ENCODE measurements at places on chromosomes 5 and 9.

GRCh38 chr5:15353086-15353645 is 146.8 kb upstream of the FBXL7 start:
- DNase-seq = no peak

DNA sequence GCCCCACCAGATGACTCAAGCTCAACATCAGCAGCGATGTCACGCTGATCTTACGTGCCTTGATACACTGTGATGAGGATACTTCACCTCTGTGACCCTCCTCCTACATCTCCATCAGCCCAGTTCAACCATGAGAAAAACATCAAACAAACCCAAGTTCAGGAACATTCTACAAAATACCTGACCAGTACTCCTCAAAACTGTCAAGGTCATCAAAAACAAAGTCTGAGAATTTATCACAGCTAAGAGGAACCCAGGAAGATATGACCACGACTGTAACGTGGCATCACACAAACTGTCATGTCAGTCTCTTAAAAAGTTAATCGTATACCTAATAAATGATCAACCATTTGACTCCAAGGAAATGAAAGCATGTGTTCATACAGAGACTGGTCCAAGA is 90.8 kb downstream of the COL23A1 start:
- no peak for DNase-seq

DNA sequence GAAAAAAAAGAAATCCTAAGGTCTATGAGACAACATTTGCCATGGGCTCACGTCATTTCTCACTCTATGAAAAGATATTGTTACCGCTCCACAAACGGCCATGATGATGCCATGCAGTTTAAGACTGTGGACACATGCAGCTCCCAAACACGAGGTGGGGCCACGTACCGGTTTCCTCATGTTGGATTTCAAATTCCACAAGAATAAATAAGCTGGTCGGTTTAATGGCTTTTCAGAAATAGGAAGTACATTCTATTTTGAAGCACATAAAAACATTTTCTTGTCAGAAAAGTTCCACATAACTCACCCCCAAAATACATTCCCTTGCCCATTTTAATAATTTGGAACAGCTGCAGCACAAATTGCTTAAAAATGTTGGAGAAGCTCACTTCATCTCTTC is 130.6 kb downstream of the MYO10 start:
- DNase-seq = no peak

DNA sequence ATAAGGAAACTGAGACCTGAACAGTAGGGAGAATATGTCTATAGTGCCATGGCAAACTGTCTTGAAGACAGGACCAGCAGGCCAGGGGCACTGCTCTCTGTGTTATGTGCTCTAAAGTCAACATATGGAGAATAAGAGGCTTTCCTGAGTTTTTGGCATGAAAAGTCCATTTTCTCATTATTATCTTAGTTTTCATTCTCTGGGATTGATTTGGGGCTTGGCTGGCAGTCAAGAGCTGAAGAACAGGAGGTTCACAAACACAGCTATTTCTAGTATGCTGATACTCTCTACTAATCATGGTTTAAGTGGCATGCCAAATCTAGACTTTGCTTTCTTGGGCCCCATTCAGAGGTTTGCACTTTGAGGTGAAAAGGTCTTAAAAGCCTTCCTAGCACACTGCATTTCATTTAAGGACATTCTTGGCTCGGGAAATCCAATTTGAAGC is 404.4 kb downstream of the ZNF608 start:
- no peak for DNase-seq

GRCh38 chr9:130943221-130943620 is 4.2 kb upstream of the FIBCD1 start:
- DNase-seq = no peak

DNA sequence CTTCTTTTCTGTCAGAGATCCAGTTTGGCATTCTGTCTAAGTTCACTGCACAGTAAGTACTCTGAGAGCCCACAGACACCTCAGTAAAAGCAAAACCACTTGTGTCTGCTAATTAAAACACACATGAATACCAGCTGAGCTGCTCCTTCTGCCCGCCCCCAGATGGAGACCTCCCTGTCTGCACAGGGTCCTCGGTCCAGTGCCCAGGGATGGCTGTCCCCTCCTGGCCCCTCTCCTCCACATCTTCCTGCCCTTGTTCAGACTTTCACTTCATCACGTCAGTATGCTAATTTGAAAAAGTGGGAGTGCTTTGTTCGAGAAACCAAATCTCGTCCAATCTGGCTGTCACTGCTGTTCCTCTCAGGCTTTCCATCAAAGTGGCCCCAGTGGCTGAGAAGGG is 43.5 kb downstream of the LIX1 start:
- no peak for DNase-seq

DNA sequence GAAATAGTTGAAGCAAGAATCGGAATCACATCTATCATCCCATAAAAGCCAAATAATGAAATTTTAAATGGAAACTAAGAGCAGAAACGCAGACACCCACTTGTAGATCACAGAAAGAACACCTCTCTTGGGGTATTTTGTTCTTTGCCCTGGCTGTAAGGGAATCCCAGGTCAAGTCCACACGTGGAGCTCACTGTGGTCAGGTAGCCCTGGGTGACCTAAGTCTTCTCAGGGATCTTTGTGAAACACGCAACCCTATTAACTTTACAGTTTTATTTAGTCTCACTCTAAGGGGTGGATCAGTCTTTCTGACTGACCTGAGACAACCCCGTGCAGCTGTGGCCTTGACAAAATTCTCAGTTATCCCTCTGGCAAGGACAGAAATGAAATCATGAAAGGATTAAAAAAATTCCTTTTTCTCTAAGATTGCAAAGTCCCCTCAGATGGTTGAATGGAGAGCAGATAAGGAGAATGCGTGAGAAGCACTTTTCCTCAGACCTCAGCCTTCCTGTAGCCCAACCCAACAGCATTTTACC is 111.6 kb downstream of the NREP start:
- no peak for DNase-seq

- no peak for DNase-seq
Observed at GRCh38 chr5:72308853-72309191, 11.2 kb downstream of the MRPS27 start.

DNA sequence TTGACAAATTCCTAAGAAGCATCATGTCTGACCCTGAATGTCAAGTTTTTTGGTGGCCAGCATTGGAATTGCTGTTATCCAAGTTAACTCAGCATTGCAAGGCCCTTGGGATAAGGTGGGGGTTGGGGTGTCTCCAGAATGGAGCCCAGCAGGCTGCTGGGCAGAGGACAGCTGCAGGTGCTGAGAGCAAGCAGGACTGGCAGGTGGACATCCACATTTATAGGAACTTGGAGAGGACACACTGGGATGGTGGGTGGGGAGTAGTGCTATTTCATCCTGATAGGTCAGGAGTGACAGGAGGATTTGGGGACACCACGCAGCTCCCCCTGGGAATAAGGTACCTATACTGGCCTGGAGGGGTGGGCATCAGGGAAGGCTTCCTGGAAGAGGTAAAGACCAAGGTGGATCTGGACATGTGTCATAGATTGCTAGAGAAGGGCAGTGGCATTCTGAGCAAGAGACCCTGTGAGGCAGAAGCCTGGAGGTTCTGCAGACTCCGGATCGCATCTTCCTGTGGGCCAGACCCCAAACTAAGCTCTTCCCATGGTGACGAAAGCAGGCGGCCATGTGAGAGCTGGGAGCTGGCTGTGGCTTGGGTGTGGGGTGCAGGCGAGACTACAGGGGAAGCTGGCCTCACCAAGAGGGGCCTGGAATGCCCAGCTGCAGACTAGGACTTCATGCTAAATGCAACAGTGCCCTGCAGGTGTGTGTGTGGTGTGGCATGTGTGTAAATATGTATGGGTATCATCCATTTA is 148.1 kb downstream of the RGS3 start:
- no peak for DNase-seq

DNA sequence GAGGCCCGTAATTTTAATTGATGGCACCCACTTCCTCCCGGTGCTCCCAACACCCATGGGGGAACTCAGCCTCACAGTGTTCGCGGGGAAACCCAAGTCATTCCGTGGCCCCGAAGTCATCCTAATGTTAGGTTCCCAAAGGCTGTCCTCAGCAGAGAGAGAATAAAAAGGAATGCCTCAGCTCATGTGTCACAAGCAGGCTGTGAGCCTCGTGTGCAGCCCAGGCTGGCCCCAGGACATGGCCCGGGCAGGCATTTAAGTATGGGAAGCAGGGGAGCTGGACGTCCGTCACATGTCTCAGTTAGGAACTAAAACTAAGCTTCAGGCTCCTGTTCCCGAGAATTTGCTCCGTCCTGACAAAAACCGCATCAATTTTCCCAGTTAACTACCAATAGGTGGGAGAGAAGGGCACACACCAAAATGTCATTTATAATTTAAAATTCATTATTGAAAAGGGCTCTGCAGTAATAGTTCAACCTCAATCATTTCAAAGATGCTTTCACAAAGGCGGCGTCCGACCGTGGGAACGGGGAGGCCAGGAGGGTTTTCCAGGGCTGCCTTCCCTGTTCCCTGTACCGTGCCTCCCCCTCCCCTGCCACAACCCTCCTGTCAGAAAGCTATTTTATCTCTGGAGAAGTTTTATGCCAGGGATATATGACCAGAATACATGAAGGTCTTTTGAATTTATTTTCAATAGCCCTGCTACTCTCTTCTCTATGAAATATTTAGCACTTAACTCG is 137.3 kb downstream of the FSTL4 start:
- no peak for DNase-seq

DNA sequence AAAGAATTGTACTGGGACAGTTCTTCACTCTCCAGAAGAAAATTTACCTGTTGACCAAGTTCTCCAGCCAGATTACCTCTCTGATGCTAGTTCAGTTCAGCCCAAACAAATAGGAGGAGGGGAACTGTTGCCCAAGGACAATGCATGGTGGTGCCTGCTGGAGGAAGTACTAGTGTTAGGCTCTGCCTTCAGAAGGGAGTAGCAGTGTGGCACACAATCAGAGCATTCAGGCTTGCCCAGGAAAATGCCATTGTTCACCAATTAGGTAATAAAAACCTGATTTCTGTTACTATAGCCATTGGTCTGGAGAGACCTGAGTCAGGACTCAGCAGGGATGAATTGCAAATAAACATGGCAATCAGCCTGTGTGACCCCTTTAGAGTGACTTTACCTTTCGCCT is 720.8 kb upstream of the ZNF608 start:
- no peak for DNase-seq

DNA sequence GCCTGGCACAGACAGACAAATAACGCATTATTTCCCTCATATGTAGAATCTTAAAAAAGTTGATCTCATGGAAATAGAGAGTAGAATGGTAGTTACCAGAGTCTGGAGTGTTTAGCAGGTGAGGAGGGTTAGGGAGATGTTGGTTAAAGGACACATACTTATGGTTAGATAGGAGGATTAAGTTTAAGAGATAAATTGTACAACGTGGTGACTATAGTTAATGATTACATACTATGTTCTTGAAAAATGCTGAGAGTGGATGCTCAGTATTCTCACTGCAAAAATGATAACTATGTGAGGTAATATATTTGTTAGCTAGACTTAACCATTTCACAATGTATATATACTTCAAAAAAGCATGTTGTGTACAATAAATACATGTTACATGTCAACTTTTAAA is 38.0 kb downstream of the CERT1 start:
- DNase-seq = no peak

DNA sequence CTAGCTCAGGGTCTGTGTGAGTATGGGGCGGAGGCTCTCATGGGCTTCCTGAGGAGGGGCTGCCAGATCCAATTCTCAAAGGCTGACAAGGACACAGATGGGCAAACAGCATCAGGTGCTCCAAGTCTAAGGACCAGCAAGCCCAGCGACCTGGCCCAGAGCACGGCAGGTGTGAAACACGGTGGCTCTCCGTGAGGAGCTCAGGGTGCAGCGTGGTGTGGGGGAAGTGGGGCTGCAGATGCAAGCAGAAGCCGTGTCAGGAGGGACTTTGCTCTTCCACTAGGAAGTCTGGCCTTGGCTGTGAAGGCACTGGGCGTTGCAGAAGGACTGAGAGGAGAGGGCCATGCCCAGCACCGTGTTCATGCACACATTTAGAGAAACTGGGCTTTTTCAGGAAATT is 420.0 kb downstream of the GADD45G start:
- DNase-seq = no peak

DNA sequence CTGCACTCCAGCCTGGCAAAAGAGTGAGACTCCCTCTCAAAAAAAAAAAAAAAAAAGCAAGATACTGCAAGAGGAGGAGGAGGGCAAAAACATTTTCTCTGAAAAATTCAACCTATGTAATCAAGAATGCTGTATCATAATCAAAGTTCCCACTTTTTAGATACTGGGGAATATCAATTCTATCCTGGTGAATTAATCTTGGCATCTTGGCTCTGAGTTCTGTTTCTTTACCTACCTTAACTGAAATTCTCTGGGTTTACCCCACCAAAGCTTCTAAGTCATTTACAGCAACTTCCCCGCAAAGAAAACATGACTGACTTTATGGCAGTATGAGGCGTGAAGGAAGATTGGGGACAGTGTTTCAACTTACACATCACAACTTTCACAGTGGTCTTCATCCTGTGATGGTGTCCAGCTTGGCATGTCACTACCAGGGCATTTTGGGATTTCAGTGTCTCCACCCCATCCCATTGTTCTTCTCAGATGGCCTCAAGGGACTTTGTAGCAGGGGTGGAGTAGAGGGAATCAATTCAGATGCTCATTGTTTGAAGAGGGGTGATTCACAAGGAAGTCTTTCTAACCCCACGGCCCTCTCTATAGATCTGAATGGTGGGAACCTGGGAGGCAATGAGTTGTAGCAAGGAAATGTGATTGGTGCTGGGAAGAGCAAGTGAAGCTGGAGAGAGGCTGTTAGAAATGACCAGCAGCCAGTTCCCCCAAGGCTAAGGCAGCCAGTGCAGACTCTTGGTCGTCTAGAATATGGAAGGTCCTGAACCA is 130.5 kb downstream of the SCAMP1 start:
- no peak for DNase-seq

DNA sequence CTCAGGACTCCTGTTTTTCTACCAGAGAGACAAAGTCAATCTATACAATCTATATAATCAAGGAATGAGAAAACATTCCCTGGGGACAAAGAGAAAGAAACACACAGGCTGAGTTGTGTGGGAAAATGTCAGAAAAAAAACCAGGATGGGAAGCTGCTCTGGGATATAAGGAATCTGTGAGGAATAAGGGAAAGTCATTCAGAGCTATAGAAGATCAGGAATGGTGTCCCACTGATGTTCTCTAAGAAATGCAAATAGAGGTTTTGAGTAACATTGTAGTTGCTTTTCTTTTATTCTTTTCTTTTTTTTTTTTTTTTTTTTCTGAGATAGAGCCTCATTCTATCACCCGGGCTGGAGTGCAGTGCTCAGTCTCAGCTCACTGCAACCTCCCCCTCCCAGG is 605.9 kb upstream of the KLF4 start:
- no peak for DNase-seq

DNA sequence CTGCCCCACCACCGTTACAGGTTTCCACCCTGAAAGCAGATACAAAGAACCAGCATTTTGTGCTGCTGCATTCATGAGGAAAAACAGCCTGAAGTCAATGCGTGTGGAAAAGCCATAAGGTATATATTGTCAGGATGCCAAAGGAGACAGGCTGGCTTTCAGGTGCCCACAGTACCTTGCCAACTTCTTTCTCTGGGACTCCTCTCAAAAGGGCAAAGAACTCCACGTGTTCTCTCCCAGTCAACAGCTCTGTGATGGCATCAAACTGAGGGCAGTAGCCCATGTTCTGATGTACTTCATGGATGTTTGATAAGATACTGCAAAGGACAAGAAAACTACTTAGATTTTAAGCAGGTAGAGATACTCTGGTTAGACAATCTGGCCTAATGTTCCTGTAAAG is 24.3 kb downstream of the NIPSNAP3B start:
- DNase-seq = no peak
